ENCODE measurements at places on chromosomes 4 and X. TPM values are rescaled to one million over a fixed set of nuclear protein-coding genes. Genes with fewer than 3 reads are reported as not detected.

The OPRPN gene
- total RNA-seq = not detected

The NHSL2 gene
- 0.42 TPM for total RNA-seq

The NAA11 gene
- not detected for total RNA-seq

The HGFAC gene
- 0.13 TPM for total RNA-seq

The NRK gene
- not detected for total RNA-seq

Data from A549 treated with ZK216348 at 1 μM for 4 hours (cell line).